H7 (cell line): ENCODE measurements at places on chromosomes 1 and 21. TPM values are rescaled to one million over a fixed set of nuclear protein-coding genes. Genes with fewer than 3 reads are reported as not detected.

Gene MFSD2A
- total RNA-seq, result 4.7 and 6.4 TPM in 2 replicates

- no peak for DNase-seq
Observed at GRCh38 chr1:212955961-212956620, 5.8 kb downstream of the VASH2 start.

Gene TMEM35B
- 35.6 and 43.0 TPM in 2 replicates for total RNA-seq

GRCh38 chr1:96360036-96360795 is 361.4 kb upstream of the PTBP2 start:
- DNase-seq, result no peak

- no peak for DNase-seq
Observed at GRCh38 chr1:94808669-94809068, 11.5 kb upstream of the SLC44A3 start.

DNA sequence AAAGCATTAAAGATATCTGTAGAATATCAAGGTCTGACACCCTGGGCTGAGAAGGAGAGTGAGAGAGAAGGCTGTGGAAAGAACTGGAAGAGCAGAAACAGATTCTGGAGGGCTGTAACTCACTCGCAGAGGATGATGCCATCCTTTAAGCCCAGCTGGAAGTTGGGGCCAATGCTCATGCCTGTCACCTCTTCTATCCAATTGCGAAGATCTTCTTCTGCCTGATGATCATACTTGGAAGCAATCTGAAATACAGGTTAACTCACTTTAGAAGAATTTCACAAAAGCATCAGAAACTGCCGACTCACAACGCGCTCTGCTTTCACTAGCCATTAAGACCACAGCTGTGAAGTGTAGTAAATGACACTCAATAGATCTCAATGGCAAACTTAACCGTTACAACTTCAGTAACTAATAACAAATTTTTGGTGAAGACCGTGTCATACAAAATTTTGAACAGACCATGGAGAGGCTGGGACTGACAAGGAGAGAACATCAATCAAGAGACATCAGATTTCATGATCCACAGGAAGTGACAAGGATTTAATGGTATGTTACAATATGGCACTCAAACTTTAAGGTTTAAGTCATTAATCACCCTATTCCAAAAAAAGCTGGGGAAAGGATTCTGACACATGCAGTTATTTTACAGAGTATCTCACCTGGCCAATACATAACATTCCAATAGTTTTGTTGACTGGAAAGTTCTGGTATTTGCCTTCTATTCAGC is 23.5 kb downstream of the CNN3 start:
- no peak for DNase-seq

DNA sequence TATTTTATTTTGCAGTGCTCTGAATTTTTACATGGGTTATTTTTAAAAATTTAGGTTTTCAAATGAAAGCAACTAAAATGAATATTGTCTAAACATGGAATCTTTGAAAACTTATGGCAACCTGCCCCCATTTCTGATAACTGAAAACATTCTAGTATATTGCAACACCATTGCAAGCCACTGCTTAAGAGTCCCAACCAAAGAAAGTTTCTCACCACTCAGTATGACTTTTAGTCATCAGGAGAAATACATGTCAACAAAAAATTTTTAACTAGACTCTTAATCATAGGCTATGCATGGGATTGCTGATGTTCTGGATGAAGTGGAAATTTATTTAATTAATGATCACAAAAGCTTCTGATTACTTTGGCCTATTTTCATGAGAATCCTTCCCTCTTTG is 112.1 kb downstream of the TNFSF18 start:
- no peak for DNase-seq

GRCh38 chr1:165114022-165114888 is 242.3 kb downstream of the LMX1A start:
- peak; percentile 62 for DNase-seq

GRCh38 chr21:41621513-41621912 is 113.6 kb upstream of the TMPRSS2 start:
- no peak for DNase-seq

- DNase-seq, result peak; percentile 82
Observed at GRCh38 chr1:230537456-230537855, 104.8 kb upstream of the COG2 start.

- DNase-seq, result no peak
Observed at GRCh38 chr1:93416183-93416582, 31.7 kb upstream of the FNBP1L start.

Gene CD5L
- not detected in 2 replicates for total RNA-seq

GRCh38 chr1:171884475-171884874 is 43.2 kb downstream of the DNM3 start:
- no peak for DNase-seq

Gene ZYG11A
- 6.8 and 14.0 TPM in 2 replicates for total RNA-seq

- no peak for DNase-seq
Observed at GRCh38 chr1:39187275-39188046, 17.0 kb upstream of the MACF1 start.

GRCh38 chr1:116494745-116495144 is 76.1 kb downstream of the CD58 start:
- no peak for DNase-seq

Gene B3GALNT2
- 38.2 and 39.5 TPM in 2 replicates for total RNA-seq

- peak; percentile 76 for DNase-seq
Observed at GRCh38 chr1:109499661-109500536, 6.0 kb downstream of the CYB561D1 start.

GRCh38 chr1:158979229-158979628 is 30.5 kb upstream of the IFI16 start:
- no peak for DNase-seq

Gene ECE1
- 46.4 and 53.8 TPM in 2 replicates for total RNA-seq

- DNase-seq, result no peak
Observed at GRCh38 chr1:242455052-242455361, 69.5 kb downstream of the PLD5 start.

GRCh38 chr1:206469933-206470691 is at the start of gene IKBKE:
Gene IKBKE, plus strand, starts transcription at chr1:206470476. Its CDS starts 2,752 bp downstream, at chr1:206473228.
- peak; percentile 87 for DNase-seq

Gene SCAF4
- 9.5 and 14.5 TPM in 2 replicates for total RNA-seq

- DNase-seq, result no peak
Observed at GRCh38 chr1:25120281-25120680, 112.0 kb downstream of the SYF2 start.

- DNase-seq, result no peak
Observed at GRCh38 chr21:31459457-31459856, 115.4 kb upstream of the TIAM1 start.

GRCh38 chr1:30928171-30928570 is 19.6 kb upstream of the SDC3 start:
- DNase-seq, result no peak

- DNase-seq, result no peak
Observed at GRCh38 chr1:207051191-207051943, at the start of gene YOD1. Gene YOD1, minus strand, starts transcription at chr1:207051208. Its CDS starts 178 bp downstream, at chr1:207051030.

Gene CLDN19
- total RNA-seq, result 11.0 and 12.2 TPM in 2 replicates

Gene FAM163A
- total RNA-seq, result 0.10 and 0.11 TPM in 2 replicates
